ENCODE measurements at places on chromosomes 3 and 15.

- DNase-seq = peak; percentile 49
These were observed 13.9 kb downstream of the PLXND1 start for GRCh38 chr3:129592381-129593131.

- DNase-seq = no peak
These were observed 18.9 kb downstream of the EFCAB12 start for GRCh38 chr3:129409541-129409940.

- no peak for DNase-seq
These were observed 10.0 kb downstream of the BHLHE40 start for GRCh38 chr3:4988983-4989834.

DNA sequence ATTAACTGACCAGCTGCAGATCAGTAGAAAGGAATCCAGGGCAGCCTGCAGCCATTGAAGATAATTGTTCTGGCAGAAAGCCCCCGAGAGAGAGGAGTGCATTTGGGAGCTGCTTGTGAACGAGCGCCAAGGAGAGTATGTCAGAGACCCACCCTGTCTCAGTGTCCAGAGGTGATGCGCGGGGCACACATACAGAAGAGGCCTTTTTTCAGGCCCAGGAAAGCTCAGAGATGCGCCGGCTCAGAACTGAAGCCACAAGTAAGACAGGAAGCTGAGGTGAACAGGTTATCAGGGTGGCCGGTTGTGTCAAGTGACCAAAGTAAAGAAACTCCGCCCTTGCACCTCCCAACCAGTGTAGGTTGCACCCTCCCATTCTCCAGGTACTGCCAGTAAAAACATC, 59.8 kb upstream of the HEG1 start:
- no peak for DNase-seq

- no peak for DNase-seq
These were observed 26.9 kb upstream of the KBTBD12 start for GRCh38 chr3:127888156-127888555.

GRCh38 chr15:68283401-68283800, 5.9 kb downstream of the FEM1B start:
- no peak for DNase-seq

- no peak for DNase-seq
These were observed 513.1 kb upstream of the CBLB start for GRCh38 chr3:106381939-106382335.

DNA sequence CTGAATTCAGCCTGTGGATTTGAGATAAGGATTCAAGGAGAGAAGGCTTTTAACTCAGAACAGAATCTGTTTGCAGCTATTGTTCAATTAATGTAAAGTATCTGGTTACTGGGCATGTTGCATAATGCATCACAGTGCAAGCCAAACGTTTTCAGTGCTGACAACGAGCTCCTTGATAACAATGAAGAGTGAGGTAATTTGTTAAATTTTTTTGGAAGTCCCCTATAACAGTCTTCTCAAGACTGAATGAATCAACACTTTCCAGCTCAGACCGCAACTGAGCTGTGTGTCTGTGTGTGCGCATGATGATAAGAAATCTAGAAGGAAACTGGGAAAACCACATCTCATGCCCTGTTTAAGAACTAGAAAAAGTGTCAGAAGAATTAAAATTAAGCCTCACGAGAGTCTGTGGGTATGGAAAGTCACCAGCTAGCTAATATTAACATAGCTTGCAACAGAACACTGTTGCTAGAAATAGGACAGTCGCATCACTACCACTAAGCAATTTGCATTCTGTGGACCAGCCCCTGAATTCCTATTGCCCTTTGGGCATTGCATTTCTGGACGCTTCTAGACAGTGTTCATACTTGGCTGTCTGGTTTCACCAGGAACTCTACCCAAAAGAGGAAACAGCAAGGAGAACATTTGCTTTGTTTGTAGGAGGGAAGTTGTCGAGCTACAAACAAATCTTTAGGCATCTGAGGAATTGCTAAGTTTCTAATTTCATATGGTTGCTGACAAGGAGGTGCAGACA, 43.7 kb upstream of the ATP2C1 start:
- peak; percentile 12 for DNase-seq

DNA sequence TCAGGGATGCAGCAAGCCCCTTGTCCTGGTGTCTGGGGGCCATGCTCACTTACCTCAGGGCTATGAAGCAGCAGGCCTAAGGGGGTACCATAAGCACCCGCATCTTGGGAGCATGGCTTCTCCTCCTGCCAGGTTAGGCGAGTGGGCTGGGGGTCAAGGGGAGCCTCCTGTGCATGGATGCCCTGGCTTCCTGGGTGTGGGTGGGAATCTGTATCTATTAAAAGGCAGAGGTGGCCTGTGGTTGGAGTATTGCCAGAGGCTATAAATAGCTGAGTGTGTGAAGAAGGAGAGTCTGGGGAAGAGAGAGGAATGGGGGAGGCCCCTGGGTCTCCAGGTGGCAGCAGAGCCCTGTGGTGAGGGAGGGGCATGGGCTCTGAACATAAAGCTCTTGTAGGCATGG, 19.5 kb downstream of the ACVR2B start:
- no peak for DNase-seq

DNA sequence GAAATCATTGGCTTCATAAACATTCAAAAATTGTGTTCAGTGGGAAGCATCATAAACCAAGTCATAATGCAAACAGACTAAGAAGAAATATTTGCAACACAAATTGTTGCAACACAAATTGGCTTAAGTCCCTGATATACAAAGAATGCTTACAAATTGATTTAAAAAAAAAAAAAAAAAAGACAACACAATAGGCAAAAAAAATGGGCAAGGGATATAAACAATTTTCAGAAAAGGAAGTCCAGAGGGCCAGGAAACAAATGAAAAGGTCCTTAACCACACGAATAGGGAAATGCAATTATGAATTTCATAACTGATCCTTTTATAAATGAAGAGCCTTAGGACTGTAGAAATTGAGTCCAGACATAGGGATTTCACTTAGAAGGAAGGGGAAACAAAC, 98.9 kb downstream of the LRRK1 start:
- DNase-seq = no peak

GRCh38 chr3:178845420-178846118, 226.0 kb downstream of the ZMAT3 start:
- DNase-seq = no peak

GRCh38 chr3:72768936-72769335, 79.3 kb downstream of the SHQ1 start:
- no peak for DNase-seq

GRCh38 chr3:112307557-112307956, 13.5 kb upstream of the SLC9C1 start:
- DNase-seq = no peak

- peak; percentile 12 for DNase-seq
These were observed 270.8 kb downstream of the UACA start for GRCh38 chr15:70492240-70493177.

DNA sequence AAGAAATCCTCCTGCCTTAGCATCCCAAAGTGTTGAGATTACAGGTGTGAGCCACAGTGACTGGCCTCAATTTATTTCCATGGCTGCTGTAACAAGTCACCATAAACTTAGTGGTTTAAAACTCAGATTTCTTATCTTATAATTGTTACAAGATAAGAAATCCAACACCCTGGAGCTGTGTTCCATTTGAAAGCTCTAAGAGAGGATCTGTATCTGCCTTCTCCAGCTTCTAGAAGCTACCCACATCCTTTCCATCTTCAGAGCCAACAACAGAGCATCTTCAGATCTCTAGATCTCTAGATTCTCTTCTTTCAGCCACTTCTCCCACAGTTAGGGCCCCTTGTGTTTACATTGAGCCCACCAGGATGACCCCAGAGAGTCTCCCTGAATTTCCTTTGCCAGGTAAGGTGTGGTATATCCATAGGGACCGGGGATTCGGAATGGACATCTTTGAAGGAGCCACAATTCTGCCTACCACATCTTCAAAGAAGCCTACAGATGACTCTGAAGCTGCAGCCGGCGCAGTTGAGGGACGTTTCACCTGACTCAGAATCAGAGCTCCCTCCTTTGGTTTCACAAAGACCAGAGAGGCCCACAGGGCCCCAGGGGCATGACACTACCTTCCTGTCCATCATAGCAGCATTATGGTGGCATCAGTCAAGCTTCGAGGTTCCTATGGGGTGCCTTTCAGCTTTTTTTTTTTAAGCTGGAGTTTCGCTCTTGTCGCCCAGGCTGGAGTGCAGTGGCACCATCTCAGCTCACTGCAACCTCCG, 87.0 kb upstream of the IGF1R start:
- no peak for DNase-seq

DNA sequence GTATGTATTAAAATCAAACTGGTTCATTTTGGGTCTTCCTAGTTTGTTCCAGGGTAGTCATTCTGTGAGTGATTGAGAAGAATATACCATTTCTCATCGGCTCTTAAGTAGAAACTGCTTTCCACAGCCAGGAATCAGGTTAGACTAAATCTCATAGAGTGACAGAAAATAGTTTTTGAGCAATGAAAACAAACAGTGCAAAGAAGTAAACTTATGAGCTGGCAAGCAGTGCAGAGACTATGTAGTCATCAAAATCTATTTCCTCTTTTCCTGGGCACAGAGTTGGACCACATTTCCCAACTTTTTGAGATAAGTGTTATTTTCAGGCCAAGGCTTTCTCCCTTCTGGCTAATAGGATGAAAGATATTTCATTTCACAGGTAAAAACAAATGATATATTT, 66.5 kb downstream of the UBE3A start:
- DNase-seq = no peak

DNA sequence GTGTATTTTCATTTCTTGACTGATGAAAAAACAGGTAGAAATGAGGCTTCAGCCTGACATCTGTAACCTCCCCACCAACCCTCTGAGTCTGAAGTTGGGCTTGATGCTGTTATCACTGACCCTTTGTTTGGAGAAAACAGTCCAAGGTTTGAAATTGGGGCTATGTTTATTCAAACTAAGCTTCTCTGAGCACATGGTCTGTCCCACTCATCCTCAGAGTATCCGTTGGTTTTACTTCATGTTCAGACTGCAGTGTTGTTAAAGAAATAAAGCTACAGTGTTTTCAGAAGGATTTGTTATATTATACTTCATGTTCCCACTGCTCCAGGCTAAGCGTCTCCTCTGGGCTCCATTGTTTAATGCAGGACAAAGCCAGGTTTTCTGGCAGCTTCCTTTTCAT, 6.0 kb downstream of the MAPKBP1 start:
- no peak for DNase-seq

DNA sequence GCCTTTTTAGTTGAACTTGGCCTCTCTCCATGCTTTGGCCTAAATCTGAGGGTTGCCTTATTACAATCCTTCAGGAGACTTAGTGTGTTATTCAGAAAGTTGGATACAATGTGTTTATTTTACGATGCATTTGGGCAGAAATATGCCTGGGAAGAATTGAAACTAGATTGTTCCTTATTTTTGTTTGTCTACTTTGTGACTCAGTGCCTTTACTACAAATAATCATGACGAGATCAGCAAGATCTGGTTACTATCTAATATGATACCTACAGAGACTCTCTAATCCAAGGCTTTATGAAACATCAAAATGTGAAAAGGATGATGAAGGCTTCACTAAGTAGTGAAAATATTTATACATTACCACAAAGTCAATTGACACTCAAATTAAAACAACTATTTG, 82.2 kb downstream of the RBMS3 start:
- no peak for DNase-seq

- DNase-seq = no peak
These were observed 172.6 kb downstream of the FMN1 start for GRCh38 chr15:33021806-33022389.

- no peak for DNase-seq
These were observed 258.8 kb downstream of the PLOD2 start for GRCh38 chr3:145902166-145902565.

- DNase-seq = no peak
These were observed 66.5 kb upstream of the DAZL start for GRCh38 chr3:16671690-16672089.

- no peak for DNase-seq
These were observed 70.5 kb upstream of the PPIB start for GRCh38 chr15:64233299-64233698.

DNA sequence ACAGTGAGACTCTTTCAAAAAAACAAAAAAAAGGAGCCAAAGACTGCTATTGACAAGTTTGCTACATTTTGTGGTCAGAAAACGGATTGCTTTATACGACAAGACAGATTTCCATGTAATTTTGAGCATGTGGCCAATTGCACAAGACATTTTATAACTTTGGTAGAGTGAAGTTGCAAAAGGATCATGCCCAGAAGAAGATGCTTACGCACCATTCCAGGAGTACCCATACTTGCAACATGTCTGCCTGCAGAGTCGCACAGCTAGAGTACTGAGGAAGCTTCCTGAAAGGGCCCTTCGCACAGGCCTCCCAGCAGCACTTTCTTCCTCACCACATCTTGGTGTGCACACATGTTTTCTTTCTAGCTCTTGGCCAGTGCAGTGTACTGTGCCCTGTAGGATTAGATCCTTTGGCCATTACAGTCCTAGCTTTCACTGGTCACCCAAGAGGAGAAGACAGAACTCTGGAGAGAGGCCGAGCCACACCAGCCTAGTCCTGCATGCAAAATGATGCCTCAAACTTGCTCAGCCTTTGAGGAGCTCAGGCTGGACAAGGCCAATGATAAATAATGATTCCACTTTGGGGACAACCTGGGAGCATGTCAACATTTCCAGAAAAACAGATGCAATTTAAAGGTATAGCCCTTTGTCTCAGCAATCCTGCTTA, 11.7 kb downstream of the CHDH start:
- no peak for DNase-seq

DNA sequence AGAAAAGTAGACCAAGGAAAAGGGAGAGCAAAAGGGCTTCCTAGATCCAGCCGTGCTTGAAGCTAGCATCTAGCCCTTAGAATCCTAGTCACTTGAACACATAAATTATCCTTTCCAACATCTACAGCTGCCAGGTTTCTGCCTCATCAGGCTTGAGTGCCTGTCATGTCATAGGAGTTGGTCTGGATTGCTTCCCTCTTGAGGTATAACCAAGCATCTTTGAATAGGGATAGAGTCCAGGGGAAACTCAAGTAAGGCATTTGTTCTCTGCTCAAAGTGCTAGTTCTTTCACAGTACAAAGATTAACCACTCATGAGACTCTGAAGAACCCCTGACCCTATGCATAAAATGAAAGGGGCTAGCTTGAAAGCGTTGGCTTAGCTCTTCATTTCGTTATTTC, 72.3 kb downstream of the SLCO3A1 start:
- DNase-seq = no peak

DNA sequence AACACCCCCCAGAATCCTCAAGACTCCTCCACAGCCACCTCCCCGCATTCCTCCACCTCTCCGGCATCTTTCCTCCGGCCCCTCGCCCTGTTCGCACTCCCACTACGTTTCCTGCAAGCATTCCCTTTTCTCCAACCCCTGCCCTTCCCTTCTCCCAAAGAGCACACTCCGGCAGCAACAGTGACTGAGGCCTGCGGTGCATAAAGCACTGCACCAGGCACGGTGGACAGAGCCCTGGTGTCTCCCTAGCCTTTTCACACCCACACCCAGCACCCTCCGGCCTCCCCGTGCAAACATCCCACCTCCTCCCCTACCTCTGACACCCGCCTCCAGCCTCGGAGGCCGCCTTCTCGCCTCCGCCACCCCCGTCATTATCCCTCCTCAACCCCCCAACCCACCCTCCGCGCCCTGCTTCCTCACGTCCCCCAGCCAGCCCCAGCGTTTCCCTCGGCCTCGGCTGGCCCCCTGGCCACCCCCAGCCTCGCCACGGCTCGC, 577 bp downstream of the ZNF148 start:
- peak; percentile 20 for DNase-seq

- DNase-seq = no peak
These were observed 298.6 kb downstream of the ADAMTS17 start for GRCh38 chr15:100043068-100043641.

GRCh38 chr15:90099868-90100831, 2.1 kb downstream of the IDH2 start:
- DNase-seq = peak; percentile 36

GRCh38 chr3:78906245-78906644, 861.6 kb downstream of the ROBO1 start:
- no peak for DNase-seq

- DNase-seq = no peak
These were observed 27.1 kb downstream of the EIF1B start for GRCh38 chr3:40336511-40337135.
